NCI-H1417 (cell line): ENCODE measurements at places on chromosomes 2 and 18.
A peak's percentile ranks its signal among the peaks of the same experiment; 100 is the strongest.

GRCh38 chr2:207395535-207396251 lies 134.1 kb upstream of the CREB1 start:
- no peak for DNase-seq

DNA sequence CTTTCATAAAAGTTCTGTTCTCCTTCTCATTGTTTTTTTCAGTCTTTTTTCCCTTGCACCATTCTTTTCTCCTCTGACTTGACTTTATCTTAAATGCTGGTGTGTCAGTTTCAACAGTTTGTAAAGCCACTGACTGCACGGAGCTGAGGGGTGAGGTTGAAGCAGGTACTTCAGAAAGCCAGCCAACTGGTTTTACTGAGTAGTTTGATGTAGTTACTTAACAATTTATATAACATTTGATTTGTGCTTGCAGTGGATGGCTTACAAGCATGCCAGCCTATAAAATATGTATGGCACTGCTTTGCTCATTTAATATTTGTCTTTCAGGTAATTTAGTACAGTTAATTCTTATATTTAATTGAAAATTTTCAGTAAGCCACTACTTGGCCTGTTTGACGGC lies 55.4 kb downstream of the FAM171B start:
- no peak for DNase-seq

GRCh38 chr2:212402316-212402715 lies 136.3 kb downstream of the ERBB4 start:
- DNase-seq: no peak

GRCh38 chr2:122652670-122653069 lies 897.2 kb downstream of the TSN start:
- no peak for DNase-seq

DNA sequence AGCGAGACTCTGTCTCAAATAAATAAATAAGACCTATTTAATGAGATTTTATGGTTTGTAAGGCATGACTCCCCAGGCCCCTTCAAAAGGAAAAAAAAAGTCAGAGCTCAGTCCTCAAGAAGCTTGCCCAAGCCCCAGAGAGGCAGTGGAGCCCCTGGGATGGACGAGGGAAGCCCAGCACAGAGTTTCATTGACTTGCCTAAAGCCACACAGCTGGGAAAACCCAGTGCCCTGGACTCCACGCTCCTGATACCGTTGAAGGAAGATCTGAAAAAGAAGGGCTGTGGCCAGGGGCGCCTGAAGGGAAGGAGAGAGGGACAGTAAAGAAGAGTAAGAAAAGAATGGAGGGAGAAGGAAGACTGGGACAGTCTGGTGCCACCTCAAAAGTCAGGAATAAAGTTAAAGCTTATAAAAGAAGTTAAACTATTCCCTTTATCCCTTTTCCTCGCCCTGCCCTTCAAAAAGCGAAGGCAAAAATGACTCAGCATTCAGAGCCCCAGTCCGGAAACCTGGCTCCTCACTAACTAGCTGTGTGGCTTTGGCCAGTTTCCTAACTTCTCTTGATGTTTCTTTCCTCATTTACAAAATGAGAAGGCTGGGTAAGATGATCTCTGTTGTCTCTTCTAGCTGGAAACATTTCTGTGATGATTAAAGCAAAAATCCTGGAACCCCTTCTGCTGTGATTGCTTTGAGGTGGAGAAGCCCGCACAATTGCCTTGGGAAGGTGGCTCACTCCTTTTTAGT lies 46.7 kb downstream of the LYPD1 start:
- no peak for DNase-seq

DNA sequence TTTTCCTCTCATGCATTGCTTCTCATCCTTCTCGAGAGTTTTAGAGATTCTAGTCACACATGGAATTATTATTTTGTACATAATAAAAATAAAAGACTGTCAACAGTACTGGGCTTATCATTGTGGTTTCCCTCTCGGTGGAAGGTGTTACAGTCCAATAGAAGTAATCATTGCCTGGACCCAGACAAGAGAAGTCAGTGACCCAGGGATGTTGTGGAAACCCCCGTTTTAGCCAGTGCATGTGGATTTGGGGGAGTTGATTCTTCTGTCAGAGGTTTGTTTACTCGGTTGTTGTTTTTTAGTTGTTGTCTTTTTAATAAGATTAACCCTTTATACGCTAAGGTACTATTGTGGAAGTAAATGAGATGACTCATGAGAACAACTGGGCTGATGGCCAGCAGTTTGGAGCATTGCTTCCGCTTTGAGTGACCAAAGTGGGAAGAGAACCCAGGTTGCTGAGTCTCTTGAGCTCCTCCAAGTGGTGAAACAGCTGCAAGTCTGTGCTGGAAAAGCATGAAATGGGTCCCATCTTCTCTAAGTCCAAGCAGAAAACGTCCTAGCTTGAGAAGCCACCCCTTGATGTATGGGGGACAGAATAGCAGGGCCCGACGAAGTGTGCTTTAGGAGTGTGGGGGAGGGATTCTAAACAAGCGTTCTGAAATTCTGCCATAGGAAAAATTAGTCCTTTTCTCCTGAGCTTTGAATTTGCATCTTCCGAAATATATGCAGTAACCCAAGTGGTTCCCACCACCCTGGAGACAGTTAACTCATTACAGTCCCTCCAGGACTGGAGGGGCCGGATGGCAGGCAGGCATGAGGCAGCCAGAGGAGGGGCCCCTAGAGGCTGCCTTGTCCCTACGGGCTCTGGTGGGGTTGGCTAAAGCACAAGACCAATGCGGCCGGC lies 61.8 kb upstream of the GPR45 start:
- peak; percentile 60 for DNase-seq

GRCh38 chr18:7566567-7567473 lies at the start of gene PTPRM:
PTPRM (plus strand) TSS chr18:7567316; CDS start chr18:7567819, 503 bp downstream.
- peak; percentile 66 for DNase-seq

- no peak for DNase-seq
These were observed 43.4 kb upstream of the HAAO start for GRCh38 chr2:42835577-42836371.

DNA sequence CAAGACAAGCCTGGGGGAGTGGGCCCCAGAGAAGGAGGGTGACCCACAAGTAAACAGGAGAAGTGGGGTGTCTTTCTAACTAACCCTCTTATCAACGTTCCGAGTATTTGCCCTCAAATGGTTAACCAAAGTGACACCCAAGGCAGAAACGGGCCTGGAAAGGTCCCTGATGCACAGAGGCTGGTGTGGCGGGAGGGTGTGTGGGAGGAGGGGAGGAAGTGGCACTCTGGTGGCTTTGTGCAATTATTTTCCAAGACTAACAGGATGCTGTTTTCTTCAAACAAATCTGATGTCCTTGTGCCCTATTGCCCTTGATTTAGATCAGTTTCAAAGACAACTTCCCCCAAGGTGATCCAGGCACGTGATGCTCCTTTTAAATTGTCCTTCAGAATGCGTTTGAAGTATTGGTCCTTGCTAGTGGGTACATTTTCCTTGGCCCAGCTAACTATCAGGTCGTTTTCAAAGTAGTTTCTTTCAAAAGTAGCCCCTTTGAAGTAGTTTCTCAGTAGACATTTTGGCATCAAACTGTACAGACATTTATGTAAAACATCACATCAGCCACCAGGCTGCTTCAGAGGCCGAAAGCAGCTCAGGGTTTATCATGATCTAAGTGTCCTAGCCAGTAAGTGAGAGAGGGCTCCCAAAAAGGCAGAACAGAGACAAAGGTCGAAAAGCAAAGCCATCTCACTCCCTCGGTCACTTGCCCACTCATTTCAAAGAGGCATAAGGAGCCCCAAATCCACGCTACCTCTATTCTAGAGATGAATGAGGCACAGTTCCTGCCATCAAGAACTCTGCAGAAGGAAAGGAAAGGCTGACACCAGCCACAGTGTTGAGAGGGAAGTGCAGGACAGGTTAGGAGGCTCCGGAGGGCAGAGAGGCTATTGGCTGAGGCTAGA lies 371.1 kb upstream of the ID2 start:
- DNase-seq: no peak

- DNase-seq: no peak
These were observed 111.8 kb upstream of the CAB39 start for GRCh38 chr2:230600881-230601280.
